HS-27A (cell line): ENCODE measurements at places on chromosomes 11 and 22.

DNA sequence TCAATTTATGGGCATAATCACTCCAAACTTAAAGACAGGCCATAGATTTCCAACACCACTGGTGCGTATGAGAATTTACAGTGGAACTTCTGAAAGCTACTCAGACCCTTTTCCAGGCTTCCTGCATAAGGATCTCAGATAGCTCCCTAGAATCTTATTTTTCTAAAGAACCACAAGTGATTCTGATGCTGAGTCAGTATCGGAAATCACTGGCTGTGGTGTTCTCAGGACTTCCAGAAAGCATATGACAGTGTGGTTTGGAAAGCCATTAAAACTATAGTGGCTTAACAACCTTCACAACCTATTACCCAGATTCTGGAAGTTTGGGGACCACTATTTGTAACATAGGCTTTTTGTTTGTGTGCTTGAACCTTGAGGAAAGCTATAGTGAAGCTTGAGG, 756.0 kb downstream of the DLG2 start:
- DNase-seq, result no peak

DNA sequence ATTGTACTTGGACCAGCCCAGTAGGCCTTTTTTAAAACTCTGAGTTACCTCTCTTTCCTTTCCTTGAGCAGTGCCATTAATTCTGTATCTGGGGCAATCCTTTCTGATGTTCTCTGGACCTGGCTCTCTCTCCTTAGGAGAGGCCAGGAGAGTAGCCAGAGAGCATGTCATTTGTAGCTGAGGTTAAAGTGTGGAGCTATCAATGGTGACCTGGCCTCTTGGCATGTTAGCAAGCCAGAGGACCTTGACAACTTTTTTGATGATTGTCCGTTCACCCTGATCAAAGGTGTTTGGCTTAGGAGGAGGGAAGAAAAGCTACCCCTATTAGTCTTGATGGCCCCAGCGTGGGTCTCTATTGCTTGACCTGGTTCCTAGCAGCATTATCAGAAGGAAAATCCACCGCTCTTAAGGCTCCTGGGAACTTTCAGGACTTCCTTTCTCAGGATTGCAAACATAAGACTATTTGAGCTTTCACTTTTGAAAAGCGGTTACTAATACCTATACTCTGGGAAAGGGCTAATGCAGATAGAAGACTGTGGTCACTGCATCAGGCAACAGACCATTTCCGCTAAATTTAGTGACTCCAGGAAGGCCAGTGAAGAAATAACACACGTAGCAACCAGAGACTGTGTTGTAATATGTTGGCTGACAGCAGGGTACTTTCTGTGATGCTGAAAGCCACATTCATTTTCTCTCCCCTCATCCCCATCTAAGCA, 18.2 kb downstream of the LIMK2 start:
- DNase-seq, result no peak

- peak; percentile 45 for DNase-seq
These were observed 4.5 kb upstream of the TP53I11 start for GRCh38 chr11:44955015-44955738.

GRCh38 chr11:35272391-35272902, 133.5 kb downstream of the CD44 start:
- no peak for DNase-seq

GRCh38 chr22:33722816-33723215, 197.5 kb downstream of the LARGE1 start:
- no peak for DNase-seq

DNA sequence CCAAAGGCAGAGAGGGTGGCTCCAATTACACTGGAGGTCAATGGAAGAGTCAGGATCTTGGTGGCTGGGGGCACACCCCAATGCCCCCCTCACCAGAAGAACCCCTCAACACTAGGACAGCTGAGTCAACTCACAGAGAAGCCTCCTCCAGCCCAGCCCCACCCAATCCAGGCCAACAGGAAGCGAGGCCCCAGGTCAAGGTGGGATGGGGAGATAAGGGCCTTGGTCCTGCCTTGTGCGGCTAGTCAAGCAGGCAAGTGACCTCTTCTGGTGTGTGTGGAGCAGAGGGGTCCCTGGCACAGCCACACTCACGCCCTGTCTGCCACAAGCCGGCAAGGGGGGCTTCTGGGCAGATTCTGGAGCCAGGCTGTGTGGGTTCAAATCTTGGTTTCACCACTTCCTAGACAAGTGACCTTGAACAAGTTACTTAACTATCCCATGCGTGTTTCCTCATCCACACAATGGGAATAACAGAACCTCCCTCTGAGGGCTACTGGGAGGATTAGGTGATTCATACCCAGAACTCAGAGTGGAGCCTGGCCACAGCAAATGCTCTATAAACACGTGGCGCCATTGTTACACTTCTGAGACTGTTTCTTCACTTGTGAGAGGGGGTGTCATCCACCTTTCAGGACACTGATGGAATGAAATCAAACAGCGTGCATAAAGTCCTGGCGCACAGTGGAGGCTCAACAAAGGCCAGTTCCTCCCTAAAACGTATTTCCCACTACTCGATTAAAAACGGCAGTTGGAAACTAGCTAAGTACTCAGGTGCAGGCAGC, 3.2 kb downstream of the TTLL12 start:
- no peak for DNase-seq

- DNase-seq, result no peak
These were observed 58.4 kb downstream of the TRMU start for GRCh38 chr22:46393873-46394272.

DNA sequence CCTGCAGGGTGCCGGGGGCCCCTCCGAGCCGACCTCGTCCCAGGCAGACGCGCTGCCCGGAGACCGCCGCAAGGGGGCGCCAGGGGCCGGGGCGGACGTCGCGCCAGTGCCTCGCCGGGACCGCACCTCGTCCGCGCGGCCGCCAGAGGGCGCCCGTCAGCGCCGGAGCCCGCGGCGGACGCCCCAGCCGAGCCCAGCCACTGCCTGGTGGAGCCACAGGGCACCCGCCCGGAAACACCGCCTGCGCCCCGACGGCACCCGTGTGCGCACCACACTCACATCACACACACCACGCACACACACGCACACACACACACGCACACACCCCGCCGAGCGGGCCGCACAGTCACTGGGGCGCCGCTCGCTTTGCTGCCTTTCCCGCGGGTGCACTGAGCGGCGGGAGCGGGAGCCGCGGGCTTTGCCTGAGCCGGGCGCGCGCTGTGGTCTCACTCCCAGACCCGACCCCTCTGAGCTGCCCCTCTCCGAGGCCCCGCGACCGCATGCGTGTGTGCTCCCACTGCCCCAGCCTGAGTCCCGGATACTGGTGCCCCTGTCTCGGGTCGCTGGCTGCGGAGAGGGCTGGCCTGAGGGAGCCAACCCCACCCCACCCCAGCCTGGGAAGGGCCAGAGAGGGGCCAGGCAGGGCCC, 449.3 kb downstream of the OPCML start:
- no peak for DNase-seq

DNA sequence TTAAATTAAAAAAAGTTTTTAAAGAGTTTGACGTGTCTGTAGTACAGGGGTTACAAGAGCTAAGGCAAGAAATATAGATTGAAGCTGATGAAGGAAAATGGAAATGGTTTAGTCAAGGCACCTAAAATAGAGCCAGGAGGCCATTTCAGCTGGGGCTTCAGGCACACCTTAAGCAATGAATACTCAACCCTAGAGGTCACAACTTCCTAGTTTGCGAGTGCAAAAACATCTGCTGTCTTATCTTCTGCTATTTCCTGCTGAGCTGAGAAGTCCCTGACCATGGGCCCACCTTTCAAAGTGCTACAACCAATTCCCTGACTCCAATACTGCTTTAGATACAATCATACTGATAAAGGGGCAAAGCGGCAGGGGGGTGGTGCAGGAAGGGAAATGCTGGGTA, 87.4 kb downstream of the DLG2 start:
- no peak for DNase-seq

DNA sequence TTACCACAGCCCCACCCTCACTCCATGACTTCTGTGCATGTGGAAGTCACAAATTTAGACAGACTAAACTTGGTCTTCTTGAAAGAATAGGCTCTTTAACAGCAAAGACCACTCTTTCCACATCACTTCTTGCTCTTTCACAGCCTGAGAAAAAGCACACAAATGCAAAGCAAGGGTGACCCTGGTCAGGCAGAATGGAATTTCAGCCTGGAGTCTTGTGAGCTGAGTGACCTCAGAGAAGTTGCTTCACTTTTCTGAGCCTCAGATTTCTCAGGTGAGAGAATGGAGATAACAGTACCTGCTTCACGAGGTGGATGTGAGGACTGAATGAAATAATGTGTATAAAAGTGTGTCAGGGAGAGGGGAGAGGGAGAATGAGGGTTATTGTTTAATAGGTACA, 26.8 kb upstream of the LIPT2 start:
- DNase-seq, result no peak

GRCh38 chr11:11349870-11350337, 3.1 kb downstream of the CSNK2A3 start:
- peak; percentile 89 for DNase-seq

- DNase-seq, result no peak
These were observed 1.4 kb downstream of the PCF11 start for GRCh38 chr11:83158357-83158786.

DNA sequence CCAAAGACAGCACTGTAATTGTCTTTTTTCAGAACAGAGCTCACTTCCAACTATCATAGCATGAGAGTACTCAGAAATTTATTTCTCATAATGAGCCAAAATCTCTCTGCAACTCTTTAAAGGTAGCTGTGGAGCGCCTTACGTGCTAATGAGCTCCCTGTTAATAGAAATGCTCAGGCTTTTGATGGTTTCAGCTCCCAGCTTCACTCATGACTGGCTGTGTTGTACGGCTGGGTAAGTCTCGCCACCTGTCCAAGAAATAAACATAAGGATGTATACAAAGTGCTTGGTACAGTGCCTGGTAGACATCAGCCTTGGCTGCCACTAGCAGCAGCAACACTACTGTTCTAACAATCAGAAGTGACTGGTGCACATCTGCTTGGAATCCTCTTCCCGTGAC, 109.4 kb downstream of the LDLRAD3 start:
- DNase-seq, result no peak

DNA sequence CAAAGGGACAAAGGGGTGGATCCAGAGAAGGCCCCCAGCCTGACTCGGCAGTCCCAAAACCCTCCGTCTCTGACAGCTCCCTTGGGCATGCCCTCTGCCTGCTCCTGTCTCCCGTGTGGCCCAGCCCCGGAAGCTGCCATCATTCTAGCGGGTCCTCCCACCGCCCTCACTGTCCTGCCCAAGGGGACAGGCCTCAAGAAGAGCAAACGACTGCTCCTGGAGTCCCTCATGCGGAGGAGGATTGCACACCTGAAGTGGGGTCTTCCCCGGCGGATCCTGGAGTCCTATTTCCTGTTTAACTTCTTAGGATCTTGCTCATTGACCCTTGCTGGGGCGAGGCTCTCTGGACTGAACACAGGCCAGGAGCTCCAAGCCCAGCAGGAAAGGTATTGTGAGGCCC, 2.6 kb upstream of the MEI1 start:
- no peak for DNase-seq

DNA sequence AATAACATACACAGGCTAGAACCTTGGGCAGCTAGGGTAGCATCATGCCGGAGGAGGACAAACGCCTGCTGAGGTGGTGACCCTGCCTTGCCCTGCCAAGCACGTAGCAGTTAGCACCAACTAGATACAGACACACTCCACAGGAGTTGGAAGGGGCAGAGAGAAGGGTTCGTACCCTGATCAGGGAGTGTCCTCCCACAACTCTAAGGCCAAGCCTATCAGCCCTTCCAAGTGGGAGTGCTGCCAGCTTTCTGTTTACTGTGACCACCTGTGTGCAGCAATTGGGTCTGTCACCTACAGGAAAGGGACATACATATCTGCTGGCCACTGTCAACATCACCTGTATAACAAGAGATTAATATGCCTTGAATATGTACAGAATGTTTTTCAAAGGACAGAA, 1.9 kb upstream of the THAP7 start:
- no peak for DNase-seq

DNA sequence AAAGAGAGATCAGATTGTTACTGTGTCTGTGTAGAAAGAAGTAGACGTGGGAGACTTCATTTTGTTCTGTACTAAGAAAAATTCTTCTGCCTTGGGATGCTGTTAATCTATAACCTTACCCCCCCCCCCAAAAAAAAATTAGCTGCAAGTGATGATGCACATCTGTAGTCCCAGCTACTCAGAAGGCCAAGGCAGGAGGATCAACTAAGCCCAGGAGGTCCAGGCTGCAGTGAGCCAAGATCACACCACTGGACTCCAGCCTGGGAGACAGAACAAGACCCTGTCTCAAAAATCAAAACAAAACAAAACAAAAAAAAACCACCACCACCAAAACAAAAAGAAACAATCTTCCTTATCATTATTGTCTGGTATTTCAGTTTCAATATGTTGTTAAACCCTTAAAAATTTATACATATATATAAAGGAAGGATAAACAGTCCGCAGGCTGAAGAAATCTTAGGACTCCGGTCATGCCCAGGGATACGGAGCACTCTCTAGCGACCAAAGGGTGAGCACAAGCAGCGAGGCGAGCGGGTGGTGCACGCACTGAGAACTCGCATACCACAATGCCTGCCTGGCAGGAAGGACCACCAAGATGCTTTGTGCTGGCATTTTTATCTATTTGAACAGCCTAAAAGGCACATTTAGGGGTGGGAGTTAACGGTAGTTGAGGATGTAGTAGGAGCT, 6.4 kb downstream of the POLDIP3 start:
- no peak for DNase-seq

DNA sequence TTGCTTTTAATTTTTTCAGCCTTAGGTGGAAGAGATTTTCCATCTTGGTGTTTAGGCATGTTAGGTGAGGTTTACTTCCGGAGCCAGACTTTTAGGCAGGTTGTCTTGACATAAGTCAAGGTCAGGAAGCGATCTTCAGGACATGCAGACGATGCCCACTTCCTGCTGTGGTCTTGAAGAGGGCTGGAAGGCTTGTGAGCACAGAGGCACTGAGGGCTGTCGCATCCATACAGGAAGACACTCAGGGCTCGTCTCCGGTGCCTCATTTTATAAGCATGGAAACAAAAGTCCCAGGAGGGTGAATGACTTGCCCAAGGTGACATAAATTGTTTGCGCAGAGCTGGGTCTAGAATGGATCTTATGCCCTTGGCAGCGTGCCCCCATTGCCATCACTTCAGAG, 30.8 kb downstream of the MARK2 start:
- DNase-seq, result no peak

GRCh38 chr11:66978717-66979116, 3.6 kb downstream of the C11orf86 start:
- no peak for DNase-seq
